Muscle of back (tissue), 13 donors: ENCODE measurements at places on chromosomes 7 and 10. TPM values are rescaled to one million over a fixed set of nuclear protein-coding genes. Genes with fewer than 3 reads are reported as not detected.

GRCh38 chr7:32142649-32143048 is 72.4 kb upstream of the PDE1C start:
- no peak for DNase-seq

Gene GNGT1
- not detected for polyA plus RNA-seq

Gene SCIN
- polyA plus RNA-seq = 0.73 TPM

Gene C10orf62
- polyA plus RNA-seq = not detected

Gene NSMCE4A
- polyA plus RNA-seq = 45.4 TPM

DNA sequence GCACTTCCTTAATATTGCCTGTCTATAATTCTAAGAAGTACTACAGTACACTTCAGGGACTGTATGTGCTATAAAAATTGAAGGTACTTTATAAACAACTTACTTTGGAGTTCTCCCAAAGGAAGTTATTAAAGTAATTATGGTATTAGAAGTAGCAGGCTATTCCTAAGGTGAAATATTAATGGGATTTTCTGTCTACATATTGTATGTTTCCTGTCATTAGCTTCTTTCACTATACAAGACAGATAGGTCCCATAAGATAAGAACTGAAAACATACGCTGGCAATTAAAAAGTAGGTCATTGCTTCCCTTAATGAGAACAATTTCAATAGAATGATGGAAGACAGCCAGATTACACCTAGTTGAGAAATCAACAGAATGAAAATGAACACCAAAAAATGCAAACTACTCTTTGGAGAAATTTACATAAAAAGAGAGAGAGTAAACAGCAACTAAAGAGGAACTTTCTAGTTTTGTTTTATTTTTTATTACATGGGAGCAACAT is 147.0 kb downstream of the HBP1 start:
- DNase-seq = no peak

GRCh38 chr10:63213489-63213888 is 80.4 kb downstream of the NRBF2 start:
- no peak for DNase-seq

GRCh38 chr7:68247126-68247525 is 1250.5 kb downstream of the TYW1 start:
- no peak for DNase-seq

Gene OPALIN
- polyA plus RNA-seq = not detected

Gene APBB1IP
- 2.7 TPM for polyA plus RNA-seq

- DNase-seq = peak; percentile 70
Measured at GRCh38 chr7:159068488-159068811, 76.2 kb downstream of the VIPR2 start.

Gene EMX2
- polyA plus RNA-seq = 14.3 TPM

Gene ASNS
- 12.3 TPM for polyA plus RNA-seq
